Temporal lobe (tissue), 4 donors: ENCODE measurements at places on chromosomes 7 and 10. TPM values are rescaled to one million over a fixed set of nuclear protein-coding genes. Genes with fewer than 3 reads are reported as not detected.

The C7orf33 gene
- not detected for total RNA-seq

The NAT16 gene
- total RNA-seq, result 2.2 TPM

The CADPS2 gene
- total RNA-seq, result 3.2 TPM

The ENO4 gene
- 1.2 TPM for total RNA-seq

The HABP2 gene
- total RNA-seq, result under 0.01 TPM

The GIGYF1 gene
- total RNA-seq, result 17.0 TPM

The SLC13A1 gene
- total RNA-seq, result not detected

The GATA3 gene
- total RNA-seq, result under 0.01 TPM

The TMEM176B gene
- 1.2 TPM for total RNA-seq

The PRF1 gene
- 0.25 TPM for total RNA-seq

The STOX1 gene
- total RNA-seq, result 6.4 TPM

The RSBN1L gene
- total RNA-seq, result 59.5 TPM

The SLC29A4 gene
- total RNA-seq, result 12.3 TPM

The GIMAP6 gene
- total RNA-seq, result 2.7 TPM

The EDRF1 gene
- total RNA-seq, result 32.9 TPM

The WNT8B gene
- total RNA-seq, result not detected

The PAX2 gene
- total RNA-seq, result not detected

The DPYSL4 gene
- total RNA-seq, result 39.3 TPM

The ELFN1 gene
- total RNA-seq, result 5.4 TPM

The ASB15 gene
- total RNA-seq, result not detected

The XPNPEP1 gene
- total RNA-seq, result 55.3 TPM

The TMEM270 gene
- not detected for total RNA-seq

The SEMA3C gene
- 327 TPM for total RNA-seq

The NRP1 gene
- 76.5 TPM for total RNA-seq

The ZP3 gene
- 0.49 TPM for total RNA-seq

The C10orf105 gene
- total RNA-seq, result 0.25 TPM

The NUTM2B gene
- 0.74 TPM for total RNA-seq

The CFAP43 gene
- total RNA-seq, result 10.6 TPM

The ITGA8 gene
- 3.2 TPM for total RNA-seq

The PNLIPRP2 gene
- not detected for total RNA-seq

The RELN gene
- 52.6 TPM for total RNA-seq

The SPDYE5 gene
- total RNA-seq, result not detected

The VPS50 gene
- 81.4 TPM for total RNA-seq

The PRSS37 gene
- total RNA-seq, result not detected

The AGR2 gene
- 0.49 TPM for total RNA-seq

The NXPH1 gene
- 34.9 TPM for total RNA-seq

The EGR2 gene
- total RNA-seq, result 0.74 TPM

The HTR5A gene
- 1.2 TPM for total RNA-seq

The UNCX gene
- not detected for total RNA-seq

The MRLN gene
- 0.49 TPM for total RNA-seq

The GSTO1 gene
- total RNA-seq, result 17.5 TPM

The MINPP1 gene
- total RNA-seq, result 19.7 TPM

The SOSTDC1 gene
- total RNA-seq, result 19.2 TPM

The SPDYE11 gene
- total RNA-seq, result under 0.01 TPM

The ADRB1 gene
- total RNA-seq, result 2.0 TPM

The AKR1B15 gene
- total RNA-seq, result not detected

The PLEKHS1 gene
- not detected for total RNA-seq

The PROSER2 gene
- total RNA-seq, result 0.98 TPM

The MINDY4 gene
- 2.7 TPM for total RNA-seq

The PRKG1 gene
- 13.8 TPM for total RNA-seq

The C7orf57 gene
- total RNA-seq, result 1.2 TPM

The TSPAN13 gene
- 70.3 TPM for total RNA-seq

The PKD2L1 gene
- total RNA-seq, result 0.25 TPM

The FAM13C gene
- total RNA-seq, result 15.2 TPM

The SMNDC1 gene
- 12.8 TPM for total RNA-seq

The SUGCT gene
- total RNA-seq, result 0.98 TPM

The AFAP1L2 gene
- 7.1 TPM for total RNA-seq

The KMT2C gene
- total RNA-seq, result 66.9 TPM

The SPRN gene
- total RNA-seq, result 10.6 TPM
